ENCODE measurements at places on chromosomes 1 and 21.

GRCh38 chr1:36400514-36400824 lies 2.8 kb upstream of the LSM10 start:
- H3K36me3 ChIP-seq: peaks cover 13% of the 10 kb centered on the region
- H3K4me3 ChIP-seq: no peak overlapping the region
- no peak overlapping the region for H3K27ac ChIP-seq
- H3K4me1 ChIP-seq: peaks cover 9% of the 10 kb centered on the region

DNA sequence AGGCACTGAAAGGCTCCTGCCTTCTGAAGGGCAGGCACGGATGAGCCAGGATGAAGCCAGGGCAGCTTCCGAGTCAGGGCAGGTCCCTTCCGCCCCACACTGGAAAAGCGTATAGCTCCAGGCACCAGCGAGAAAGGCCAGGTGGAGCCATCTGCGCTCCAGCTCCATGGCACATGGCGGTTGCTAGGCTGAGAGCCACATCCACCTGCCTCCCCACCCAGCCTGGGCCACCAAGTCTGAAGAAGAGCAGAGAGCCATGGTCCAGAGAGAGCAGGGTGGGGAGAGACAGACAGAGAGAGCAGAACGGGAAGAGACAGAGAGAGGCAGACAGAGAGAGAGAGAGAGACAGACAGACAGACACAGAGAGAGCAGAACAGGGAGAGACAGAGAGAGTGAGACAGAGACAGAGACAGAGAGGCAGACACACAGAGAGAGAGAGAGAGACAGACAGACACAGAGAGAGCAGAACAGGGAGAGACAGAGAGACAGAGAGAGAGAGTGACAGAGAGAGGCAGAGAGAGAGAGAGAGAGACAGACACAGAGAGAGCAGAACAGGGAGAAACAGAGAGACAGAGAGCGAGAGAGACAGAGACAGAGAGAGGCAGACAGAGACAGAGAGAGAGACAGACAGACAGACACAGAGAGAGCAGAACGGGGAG lies 5.2 kb downstream of the FNDC10 start:
- no peak overlapping the region for H3K4me3 ChIP-seq
- H3K36me3 ChIP-seq: peaks cover 5% of the 10 kb centered on the region
- H3K27ac ChIP-seq: no peak overlapping the region
- H3K27me3 ChIP-seq: no peaks in the 10 kb centered on the region
- no peaks in the 10 kb centered on the region for H3K4me1 ChIP-seq

DNA sequence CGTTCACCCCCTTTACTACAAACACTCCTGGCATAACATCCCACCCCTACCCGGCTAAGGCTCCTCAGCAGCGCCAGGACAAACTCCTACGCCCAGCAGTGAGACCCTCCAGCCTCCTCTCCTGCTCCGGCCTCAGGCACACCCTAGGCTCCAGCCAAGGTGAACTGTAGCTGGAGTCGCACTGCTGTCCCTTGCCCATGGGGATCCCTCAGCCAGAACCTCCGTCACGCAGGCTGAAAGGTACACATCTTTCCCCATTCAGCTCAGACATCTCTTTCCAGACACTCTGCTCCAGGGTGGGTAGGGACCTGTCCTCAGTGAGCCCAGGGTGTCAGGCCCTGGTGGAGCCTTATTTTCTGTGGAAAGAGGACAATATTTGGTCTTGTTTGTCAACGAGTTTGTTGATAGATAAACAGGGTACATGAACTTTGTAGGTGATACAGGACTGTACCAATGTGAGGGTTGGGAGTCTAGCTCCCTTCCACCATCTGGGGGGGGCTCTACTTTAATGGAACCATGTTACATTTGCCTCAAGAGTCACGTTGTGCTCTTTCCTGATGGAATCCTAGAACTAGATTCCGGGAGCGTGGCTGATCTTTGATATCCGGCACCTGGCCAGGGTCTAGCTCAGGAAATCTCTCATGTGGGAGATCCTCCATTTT lies 56.5 kb upstream of the SSBP3 start:
- H3K4me3 ChIP-seq: no peak overlapping the region
- H3K27ac ChIP-seq: no peak overlapping the region
- H3K36me3 ChIP-seq: no peaks in the 10 kb centered on the region
- peaks cover 19% of the 10 kb centered on the region for H3K4me1 ChIP-seq

DNA sequence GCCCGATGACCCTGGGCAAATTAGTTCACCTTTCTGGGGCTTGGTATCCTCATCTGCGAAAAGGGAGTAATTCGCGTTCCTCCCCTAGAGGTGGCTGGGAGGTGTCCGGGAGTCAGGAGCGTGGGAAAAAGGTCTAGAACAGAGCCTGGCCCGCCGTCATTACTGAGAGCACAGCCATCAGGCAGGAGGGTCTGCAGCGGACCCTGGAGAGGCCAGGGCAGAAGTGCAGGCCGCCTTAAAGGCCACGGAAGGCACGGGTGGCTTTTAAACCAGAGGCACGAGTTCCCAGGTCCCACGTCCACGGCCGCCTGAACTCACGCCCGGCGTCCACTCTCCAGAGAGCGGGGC lies 850 bp downstream of the PANK4 start:
- peaks cover 1% of the 10 kb centered on the region for H3K27me3 ChIP-seq
- no peak overlapping the region for H3K27ac ChIP-seq
- peak overlapping the region; percentile 75 for H3K4me3 ChIP-seq

DNA sequence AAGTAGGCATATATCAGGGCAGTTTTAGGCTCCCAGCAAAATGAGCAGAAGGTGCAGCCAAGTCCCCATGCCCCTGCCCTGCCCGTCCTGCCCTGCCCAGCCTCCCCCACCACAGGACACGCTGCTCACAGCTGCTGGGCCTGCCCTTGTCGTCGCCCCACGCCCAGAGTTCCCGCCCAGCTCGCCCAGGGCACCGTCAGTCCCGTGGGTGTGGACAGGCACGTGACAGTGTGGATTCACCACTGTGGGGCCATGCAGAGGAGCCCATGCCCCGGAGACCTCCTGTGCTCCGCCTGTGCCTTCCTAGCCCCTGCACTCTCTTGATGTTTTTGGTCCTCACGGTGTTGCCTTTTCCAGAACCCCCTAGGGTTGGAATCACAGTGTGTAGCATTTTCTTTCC lies 7.0 kb downstream of the FAAP20 start:
- DNase-seq: no peak
- H3K4me1 ChIP-seq: no peaks in the 10 kb centered on the region
- H3K27ac ChIP-seq: no peak overlapping the region
- peaks cover 25% of the 10 kb centered on the region for H3K36me3 ChIP-seq
- H3K4me3 ChIP-seq: no peak overlapping the region
